BJ (cell line): ENCODE measurements at places on chromosomes 11 and 22. TPM values are rescaled to one million over a fixed set of nuclear protein-coding genes. Genes with fewer than 3 reads are reported as not detected.

The BDNF gene
- polyA plus RNA-seq: 47.4 and 62.6 TPM in 2 replicates

The PLEKHA7 gene
- 0.04 and 0.07 TPM in 2 replicates for polyA plus RNA-seq

The LIMK2 gene
- 5.2 and 5.5 TPM in 2 replicates for polyA plus RNA-seq

The C1QTNF4 gene
- 0.04 and 0.05 TPM in 2 replicates for polyA plus RNA-seq

GRCh38 chr11:114015117-114015516 lies 40.2 kb downstream of the HTR3A start:
- DNase-seq: no peak

- no peak for DNase-seq
These were observed 99.8 kb downstream of the CTTN start for GRCh38 chr11:70498171-70498571.

GRCh38 chr11:1336836-1337646 lies 27.6 kb upstream of the TOLLIP start:
- DNase-seq: no peak

DNA sequence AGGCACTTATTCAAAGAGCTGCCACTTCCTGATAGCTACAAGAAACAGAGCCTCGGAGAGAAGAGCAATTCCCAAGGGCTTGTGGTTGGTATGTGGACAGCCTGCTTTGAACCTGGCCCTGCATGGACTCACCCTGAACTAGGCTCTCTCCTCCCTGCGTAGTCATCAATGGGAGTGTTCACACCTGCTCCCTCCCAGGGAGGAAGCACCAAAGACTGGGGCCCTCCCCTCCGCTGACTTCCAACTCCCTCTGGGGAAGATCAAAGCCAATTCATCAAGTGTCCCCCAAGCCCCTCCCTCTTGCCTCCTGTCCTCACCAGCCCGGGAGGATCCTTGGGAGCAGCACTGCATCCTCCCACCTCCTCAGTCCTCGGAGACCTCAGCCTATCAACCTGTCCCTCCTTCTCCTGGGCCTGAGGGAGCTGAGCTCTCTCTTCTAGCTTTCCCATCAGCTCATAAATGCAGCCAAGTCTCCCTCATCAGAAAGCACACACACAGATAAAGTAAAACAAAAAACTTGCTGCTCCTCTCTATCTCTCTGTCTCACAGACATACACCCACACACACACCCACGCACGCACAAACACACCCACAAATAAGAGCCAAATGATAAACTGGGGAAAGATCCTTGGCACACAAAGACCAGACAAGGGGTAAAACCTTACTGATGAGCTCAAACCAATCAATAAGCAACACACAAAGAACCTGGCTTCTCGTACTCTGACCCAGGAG lies 3.3 kb downstream of the A4GALT start:
- DNase-seq: no peak

DNA sequence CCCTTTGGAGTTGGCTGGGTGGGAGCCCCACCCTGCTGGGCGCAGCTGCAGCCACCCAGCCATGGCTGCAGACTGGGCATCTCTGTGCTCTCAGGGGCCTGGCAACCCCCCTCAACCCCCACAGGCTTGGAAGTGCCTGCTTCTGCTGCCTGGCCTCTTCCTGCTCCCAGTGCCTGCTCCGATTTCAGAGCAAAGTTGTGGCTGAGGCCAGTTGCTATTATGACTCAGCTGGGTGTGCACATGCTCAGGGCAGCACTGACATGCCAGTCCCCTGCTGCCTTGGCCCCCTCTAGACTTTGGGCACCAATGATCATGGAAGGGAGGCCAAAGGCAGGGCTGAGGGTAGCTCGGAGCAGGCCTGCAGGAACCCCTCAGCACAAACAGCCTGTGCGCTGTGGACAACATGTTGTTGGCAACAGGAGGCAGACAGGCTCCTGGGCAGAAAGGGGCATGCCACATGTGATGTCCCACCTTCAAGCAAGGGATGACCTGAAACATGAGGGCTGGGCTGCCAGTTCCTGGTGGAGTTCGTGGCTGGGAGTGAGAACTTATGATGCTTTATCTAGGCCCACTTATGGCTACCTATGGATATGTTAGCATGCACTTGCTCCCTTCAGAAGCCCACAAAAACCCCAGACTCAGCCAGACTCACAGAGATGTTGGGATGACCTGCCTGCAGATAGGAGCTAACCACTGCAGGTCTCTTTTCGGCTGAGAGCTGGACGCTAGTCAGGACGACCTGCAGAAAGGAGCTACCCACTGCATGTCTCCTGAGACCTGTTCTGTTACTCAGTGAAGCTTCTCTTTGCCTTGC lies 96.4 kb upstream of the AMOTL1 start:
- DNase-seq: no peak

GRCh38 chr22:45526281-45526680 lies 23.6 kb downstream of the FBLN1 start:
- no peak for DNase-seq

GRCh38 chr22:27598792-27599191 lies 202.8 kb downstream of the MN1 start:
- DNase-seq: no peak

DNA sequence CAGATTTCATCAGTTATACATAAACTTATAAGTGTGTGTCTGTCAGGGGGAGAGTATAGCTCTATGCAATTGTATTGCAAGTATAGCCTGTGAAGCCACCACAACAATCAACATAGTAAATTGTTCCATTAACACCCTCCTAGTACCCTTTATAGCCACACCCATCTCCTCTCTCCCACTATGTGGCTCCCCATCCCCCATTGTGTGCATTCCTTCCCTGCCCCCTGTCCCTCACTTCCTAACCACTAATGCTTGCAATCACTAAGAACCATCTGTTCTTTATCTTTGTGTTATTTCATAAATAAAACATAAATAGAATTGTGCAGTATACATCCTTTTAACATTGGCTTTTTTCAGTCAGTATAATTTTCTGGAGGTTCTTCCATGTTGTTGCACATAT lies 83.1 kb upstream of the SLC5A12 start:
- DNase-seq: no peak

GRCh38 chr11:63502252-63502820 lies 3.5 kb upstream of the LGALS12 start:
- no peak for DNase-seq
